ENCODE measurements at places on chromosomes 5 and 9. TPM values are rescaled to one million over a fixed set of nuclear protein-coding genes. Genes with fewer than 3 reads are reported as not detected.
A peak's percentile ranks its signal among the peaks of the same experiment; 100 is the strongest.

DNA sequence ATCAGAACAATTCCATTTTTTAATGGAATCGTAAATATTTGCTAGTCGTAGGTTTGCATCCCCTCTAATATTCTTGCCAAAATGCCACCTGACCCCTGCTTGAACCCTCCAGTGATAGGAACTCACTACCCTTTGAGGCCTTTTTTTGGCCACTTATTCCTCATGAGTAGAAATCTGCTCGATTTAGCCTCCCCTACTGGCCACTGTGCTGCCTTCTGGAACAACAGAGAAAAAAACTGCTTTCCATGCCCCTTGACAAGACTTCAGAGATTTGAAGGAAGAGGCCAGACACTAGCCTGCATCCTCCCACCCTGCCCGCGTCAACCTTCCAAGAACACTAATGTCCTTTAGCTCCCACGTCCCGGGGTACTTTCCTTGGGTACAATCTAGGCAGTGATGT is 4.1 kb downstream of the CCDC69 start:
- no peaks in the 10 kb centered on the region for H3K4me1 ChIP-seq
- no peaks in the 10 kb centered on the region for H3K27me3 ChIP-seq

GRCh38 chr9:115250621-115251032 is 132.7 kb upstream of the TNC start:
- peak; percentile 97 for DNase-seq
- no peak overlapping the region for H3K4me3 ChIP-seq
- no peaks in the 10 kb centered on the region for H3K27me3 ChIP-seq
- no peaks in the 10 kb centered on the region for H3K36me3 ChIP-seq

DNA sequence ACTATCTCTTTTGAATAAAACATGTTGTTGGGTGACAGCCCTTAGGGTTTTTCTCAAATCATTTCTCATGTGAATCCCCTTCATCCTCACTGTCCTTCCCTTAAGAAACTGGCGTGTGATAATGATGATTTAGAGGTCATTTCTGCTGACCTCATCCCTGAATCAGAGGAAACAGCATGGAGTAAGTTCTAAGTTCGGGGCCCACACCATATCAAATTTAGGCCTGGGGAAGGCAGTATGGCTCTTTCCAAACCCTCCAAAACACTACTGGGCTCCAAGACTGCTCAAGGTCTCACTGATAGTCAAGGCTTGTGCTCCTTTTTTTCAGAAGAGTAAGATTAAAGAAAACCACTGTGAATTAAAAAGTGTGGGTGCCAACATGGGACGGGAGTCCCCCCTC is 872 bp upstream of the SMIM3 start:
- no peak for DNase-seq
- H3K27me3 ChIP-seq, result no peaks in the 10 kb centered on the region
- peak overlapping the region; percentile 62 for H3K27ac ChIP-seq
- H3K36me3 ChIP-seq, result no peaks in the 10 kb centered on the region

DNA sequence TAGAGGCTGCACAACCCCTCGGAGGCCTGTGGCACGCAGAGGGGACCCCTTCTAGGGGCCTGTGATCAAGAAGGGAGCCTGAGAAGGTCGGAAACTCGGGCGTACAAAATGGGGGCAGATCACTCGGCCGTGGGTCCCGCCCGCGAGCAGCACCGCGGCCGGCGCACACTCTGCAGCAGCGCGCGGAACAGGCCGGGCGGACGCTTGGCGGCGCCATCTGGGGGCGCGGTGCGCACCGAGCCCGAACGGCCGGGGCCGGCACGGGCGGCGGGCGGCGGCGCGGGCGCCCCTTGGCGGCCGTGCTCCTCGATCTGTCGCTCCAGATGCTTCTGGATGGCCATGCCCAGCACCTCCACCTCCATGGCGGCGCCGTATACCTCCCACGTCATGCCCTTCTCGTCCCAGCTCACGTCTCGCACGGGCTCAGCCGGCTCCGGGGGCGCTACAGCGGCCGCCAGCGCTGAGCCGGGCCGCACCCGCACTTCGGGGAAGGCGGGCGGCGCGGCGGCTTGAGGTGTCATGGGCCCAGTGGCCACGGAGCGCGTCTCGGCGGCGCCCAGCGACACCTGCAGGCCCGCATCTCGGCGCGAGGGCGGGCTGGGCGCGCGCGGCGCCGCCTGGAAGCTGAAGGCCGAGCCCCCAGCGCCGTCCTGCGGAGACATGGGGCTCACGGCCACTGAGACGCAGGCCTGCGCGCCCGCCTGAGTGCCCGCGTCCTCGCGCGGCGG is 13.1 kb downstream of the GPRIN1 start:
- H3K27ac ChIP-seq, result no peak overlapping the region
- no peaks in the 10 kb centered on the region for H3K36me3 ChIP-seq
- H3K4me1 ChIP-seq, result no peaks in the 10 kb centered on the region
- DNase-seq, result no peak
- H3K27me3 ChIP-seq, result no peaks in the 10 kb centered on the region
- no peak overlapping the region for H3K4me3 ChIP-seq

DNA sequence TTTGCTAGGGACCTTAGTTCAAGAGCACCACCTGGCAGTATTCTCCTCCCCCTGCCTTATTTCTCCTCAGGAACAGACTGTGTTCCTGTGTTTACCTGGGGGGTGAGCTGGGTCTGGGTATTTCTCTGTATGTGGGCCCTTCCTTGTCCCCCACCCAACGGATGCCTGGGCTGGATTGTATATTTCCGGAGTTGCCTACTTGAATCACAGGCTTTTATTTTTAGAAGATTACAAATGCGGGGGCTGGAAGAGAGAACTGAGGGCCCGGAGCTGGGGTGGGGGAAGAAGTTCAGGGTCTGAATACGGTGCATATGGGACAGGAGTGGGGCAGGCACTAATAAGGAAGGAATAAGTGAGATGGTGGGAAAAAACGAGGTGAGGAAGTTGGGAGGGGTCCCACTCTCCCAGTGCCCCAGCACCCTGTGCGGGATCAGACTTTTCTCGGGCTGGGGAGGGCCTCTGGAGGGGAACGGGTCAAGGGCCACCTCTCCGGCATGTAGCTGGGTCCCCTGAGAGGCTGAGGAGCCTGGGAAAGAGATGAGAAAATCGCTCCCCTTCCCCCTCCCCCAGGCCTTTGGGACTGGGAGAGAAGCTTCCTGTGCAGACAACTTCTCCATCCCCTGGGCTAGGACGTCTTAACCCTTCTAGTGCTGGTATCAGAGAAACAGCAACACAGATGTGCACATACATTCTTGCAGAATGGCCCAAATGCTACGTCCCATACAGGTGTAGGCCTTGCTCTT is 42.1 kb downstream of the PCDH1 start:
- peak; percentile 16 for DNase-seq
- no peaks in the 10 kb centered on the region for H3K27me3 ChIP-seq

DNA sequence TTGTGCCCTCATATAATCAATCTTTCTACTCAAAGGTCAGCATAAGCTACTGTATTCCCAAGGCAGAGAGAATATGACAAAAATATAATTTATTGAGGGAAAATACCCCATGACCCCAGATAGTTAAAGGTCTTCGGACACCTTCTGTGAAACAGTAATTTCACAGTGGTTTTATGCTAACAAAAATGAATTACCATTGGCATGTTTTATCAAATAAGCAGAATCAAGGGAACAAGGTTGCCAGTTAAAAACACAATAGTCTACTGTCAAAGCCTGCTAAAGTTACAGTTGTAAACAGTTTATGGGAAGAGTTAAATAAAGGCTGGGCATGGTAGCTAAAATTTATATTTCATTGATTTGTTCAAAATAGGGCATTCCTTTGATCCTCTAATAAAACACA is 154.3 kb downstream of the GIN1 start:
- no peak overlapping the region for H3K27ac ChIP-seq
- H3K27me3 ChIP-seq, result no peaks in the 10 kb centered on the region
- H3K36me3 ChIP-seq, result no peaks in the 10 kb centered on the region
- no peak for DNase-seq
- H3K4me1 ChIP-seq, result no peaks in the 10 kb centered on the region

GRCh38 chr5:161641444-161641843 is 44.1 kb upstream of the GABRA6 start:
- no peak for DNase-seq
- H3K4me1 ChIP-seq, result no peaks in the 10 kb centered on the region
- no peaks in the 10 kb centered on the region for H3K36me3 ChIP-seq
- no peak overlapping the region for H3K4me3 ChIP-seq
- H3K27ac ChIP-seq, result no peak overlapping the region

DNA sequence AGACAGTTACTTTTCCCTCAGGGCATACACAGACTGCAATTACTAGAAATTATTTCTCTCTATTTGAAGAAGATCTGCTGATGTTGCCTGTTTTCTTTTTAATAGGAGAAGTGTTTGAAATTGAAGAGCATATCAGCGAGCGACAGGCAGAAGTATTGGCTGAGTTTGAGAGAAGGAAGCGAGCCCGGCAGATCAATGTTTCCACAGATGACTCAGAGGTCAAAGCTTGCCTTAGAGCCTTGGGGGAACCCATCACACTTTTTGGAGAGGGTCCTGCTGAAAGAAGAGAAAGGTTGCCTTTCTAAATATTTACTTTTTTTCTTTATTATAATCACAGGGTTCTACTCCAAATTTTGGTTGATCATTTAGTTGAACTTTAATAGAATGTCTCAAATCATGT is 3.4 kb downstream of the PRPF4 start:
- no peaks in the 10 kb centered on the region for H3K27me3 ChIP-seq
- H3K4me3 ChIP-seq, result no peak overlapping the region
- no peak overlapping the region for H3K27ac ChIP-seq
- H3K4me1 ChIP-seq, result peaks cover 10% of the 10 kb centered on the region
- no peak for DNase-seq
- H3K36me3 ChIP-seq, result peaks cover 45% of the 10 kb centered on the region

The FOXI1 gene
- total RNA-seq, result not detected

The MAMDC4 gene
- total RNA-seq, result 9.3 TPM

The PLCXD3 gene
- total RNA-seq, result 0.55 TPM

The PLAC8L1 gene
- 2.7 TPM for total RNA-seq

The LARP1 gene
- 243 TPM for total RNA-seq

The PCDHB16 gene
- 3.2 TPM for total RNA-seq

Measured in astrocyte (in vitro differentiated cells and primary cell).